CD4-positive, alpha-beta T cell treated with Interleukin-17A for 1 hour (primary cell): ENCODE measurements at places on chromosomes 11 and 22.

GRCh38 chr11:30304620-30305019 lies 18.3 kb upstream of the ARL14EP start:
- DNase-seq = no peak

GRCh38 chr11:29913352-29913751 lies 103.5 kb downstream of the KCNA4 start:
- DNase-seq = no peak

DNA sequence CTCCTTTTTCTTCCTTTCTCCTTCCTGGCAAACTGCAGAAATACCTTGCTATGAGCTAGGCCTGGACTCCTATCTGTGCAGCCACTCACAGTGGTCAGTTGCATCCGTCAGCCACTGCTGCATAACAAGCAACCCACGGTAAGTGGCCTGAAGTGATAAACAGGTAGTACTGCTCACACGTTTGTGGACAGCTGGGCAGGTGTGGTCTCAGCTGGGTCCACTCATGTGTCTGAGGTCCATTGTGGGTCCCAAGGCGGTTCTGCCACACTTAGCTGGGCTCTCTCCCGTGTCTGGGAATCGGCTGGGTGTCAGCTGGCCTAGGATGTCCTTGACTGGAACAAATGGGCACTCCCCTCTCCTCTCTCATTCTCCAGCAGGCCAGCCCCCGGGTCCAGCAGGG lies 109.3 kb downstream of the BRD1 start:
- DNase-seq = no peak

GRCh38 chr11:62201376-62201775 lies 7.1 kb upstream of the SCGB2A1 start:
- no peak for DNase-seq

GRCh38 chr11:3196161-3197043 lies 22.2 kb downstream of the MRGPRG start:
- DNase-seq = no peak

DNA sequence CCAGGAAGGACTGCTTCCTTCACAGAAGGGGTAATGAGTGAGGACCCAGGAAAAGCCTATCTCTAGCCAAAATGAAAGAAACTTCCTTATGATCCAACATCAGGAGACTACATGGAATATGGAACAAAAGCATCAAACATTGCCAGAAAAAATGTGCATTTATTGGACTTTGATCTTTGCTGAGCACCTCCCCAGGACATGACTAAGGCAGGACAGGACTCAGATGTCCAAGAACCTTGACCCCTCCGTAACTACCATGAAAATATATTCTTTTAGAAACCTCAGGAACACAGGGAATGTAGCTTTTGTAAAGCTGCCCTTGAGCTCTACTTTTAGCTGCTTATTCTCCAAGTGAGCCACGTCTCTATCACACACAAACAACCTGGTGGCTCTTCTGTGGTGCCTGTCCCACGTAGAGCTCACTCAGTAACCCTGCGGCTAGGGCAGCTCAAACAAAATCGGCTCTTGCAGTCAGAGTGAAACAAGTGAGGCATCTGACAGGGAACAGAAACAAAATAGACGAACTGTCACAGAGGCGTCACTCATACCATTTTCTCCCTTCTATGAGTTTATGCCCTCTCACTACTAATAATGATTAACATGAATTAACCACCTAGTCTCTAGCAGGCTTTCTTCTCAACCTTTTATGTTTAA lies 471.5 kb upstream of the API5 start:
- no peak for DNase-seq

DNA sequence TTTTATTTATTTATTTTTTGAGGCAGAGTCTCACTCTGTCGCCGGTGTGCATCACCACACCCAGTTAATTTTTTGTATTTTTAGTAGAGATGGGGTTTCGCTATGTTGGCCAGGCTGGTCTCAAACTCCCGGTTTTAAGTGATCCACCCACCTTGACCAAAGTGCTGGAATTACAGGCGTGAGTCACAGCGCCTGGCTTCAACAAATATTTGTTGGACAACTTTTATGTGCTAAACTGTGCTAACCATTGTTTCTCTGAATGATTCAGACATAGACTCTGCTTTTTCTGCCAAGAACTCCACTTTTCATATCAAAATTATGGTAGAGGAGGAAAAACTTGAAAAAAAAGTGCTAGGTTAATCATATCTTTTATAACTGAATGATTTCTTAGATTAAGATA lies 36.3 kb downstream of the MMP7 start:
- no peak for DNase-seq

- DNase-seq = peak; percentile 77
Observed at GRCh38 chr11:68843703-68844312, 2.1 kb upstream of the CPT1A start.

DNA sequence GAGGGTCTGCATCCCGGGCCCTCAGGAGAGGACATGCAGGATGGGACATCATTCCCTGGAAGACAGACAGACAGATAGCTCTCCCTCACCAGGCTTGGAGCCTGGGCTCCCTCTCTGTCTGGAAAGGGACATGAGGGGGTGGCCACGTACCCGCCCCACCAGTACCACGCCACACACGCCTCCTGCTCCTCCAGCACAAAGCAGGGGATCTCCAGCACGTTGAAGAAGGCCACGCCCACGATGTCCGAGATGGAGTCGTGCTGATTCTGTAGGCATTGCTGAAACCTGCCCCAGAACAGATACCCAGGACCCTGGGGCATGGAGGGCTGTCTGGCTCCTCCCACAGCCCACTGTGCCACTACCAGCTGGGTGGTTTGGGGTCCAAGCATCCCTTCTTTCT lies 2.2 kb downstream of the PLA2G3 start:
- DNase-seq = no peak

DNA sequence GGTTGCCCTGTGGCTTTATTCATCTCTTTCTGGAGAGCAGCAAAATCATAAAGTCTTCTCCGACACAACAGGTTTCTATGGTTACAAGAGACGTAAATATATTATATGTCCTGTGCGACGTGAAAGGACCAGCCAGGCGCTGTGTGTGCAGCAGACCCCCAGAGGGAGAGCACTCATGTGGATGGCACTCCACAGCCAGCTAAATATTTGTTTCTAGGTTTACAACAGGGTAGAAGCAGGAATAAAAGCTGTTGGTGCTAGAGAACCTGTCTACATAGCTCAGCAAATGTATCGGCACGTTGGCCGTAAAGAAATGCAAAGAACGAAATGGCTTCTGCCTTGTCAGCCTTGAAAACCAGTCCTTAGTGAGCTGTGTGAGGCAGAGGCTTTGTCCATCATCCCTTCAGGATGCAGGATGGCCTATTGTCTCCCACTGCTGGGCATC lies 133.8 kb upstream of the PITPNB start:
- no peak for DNase-seq

- DNase-seq = no peak
Observed at GRCh38 chr11:115286614-115287013, 217.6 kb downstream of the CADM1 start.

DNA sequence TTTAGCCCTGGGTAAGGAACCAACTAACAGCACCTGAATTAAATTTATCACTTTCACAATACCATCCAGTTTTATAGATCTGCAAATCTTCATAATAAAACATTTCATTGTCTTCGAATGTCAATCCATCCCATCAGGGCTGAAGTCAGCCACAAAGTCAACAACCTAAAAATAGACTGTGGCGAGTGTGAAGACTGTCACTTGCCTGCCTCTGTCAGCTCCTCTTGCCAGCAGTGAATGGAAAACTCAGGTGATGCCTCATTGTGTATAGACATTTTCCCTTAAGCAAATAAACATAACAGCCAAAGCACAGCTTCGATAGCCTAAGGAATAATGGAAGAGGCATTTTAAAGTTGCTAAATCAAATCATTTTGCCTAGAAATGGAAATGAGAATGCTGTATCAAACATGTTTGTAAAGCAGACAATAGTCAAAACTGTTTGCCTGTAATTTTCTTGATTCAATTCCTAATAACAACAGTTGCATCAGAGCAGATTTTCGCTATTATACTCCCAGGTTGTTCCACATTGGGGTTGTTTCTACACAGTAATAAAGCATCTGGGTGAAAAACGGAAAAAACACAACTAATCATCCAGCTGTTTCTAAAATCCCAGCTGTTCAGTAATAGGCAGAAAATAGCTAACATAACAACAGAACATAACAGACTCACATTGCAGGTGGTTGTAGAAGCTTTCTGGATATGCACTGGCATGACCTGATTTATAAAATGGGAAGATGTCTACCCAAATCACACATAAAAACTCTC lies 15.7 kb downstream of the KCNA4 start:
- no peak for DNase-seq
